ENCODE measurements at places on chromosomes 2 and 18. TPM values are rescaled to one million over a fixed set of nuclear protein-coding genes. Genes with fewer than 3 reads are reported as not detected.

GRCh38 chr2:239929504-239929903 lies 95.6 kb downstream of the NDUFA10 start:
- H3K27me3 ChIP-seq: no peaks in the 10 kb centered on the region
- no peak overlapping the region for H3K4me3 ChIP-seq
- H3K36me3 ChIP-seq: no peaks in the 10 kb centered on the region
- no peaks in the 10 kb centered on the region for H3K4me1 ChIP-seq

DNA sequence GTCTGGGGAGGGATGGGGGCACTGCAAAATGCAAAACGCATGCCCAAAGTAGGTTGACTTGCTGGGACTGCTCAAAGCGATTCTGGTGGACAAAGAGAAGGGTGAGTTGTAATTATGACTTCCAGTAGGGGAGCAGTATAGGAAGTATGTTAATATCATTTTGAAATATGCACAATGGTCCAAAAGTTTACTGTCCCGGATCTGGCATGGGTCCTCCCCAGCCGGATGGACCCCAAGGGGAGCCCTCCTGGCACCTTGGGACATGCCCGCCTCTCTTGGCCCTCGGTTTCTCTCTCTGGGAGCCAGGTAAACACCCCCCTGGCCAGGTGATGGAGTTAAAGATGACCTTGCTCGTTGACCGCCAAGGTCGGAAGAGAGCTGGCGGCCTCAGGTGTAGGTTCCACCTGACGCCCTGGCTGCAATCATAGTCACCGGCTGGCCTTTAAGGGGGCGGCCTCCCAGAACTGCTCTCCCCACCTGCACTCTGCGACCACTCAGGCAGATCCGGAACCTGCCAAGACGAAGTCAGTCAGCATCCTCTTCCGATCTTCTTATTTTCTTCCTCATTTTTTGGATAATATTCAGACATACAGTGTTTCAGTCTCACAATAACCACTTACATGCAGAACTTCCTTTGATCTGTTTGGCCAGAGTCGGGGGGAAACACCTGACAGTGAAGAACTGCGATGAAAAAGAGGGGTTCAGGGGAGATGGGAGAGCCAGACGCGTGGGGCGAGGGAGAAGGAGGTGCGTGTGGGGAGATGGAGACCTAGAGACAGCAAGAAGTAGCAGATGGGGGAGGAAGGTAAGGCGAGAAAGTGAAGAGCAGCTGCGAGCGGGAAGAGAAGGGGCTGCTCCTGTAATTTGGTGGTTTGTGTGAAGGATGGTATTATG lies 148.3 kb downstream of the MEIS1 start:
- no peaks in the 10 kb centered on the region for H3K4me1 ChIP-seq
- peaks cover 84% of the 10 kb centered on the region for H3K27me3 ChIP-seq
- no peak for DNase-seq
- no peaks in the 10 kb centered on the region for H3K36me3 ChIP-seq

- no peaks in the 10 kb centered on the region for H3K4me1 ChIP-seq
- no peaks in the 10 kb centered on the region for H3K36me3 ChIP-seq
- no peaks in the 10 kb centered on the region for H3K27me3 ChIP-seq
- DNase-seq: no peak
- H3K4me3 ChIP-seq: no peak overlapping the region
These were observed 121.6 kb upstream of the NDUFV2 start for GRCh38 chr18:8980918-8981317.

- H3K36me3 ChIP-seq: no peaks in the 10 kb centered on the region
- peak overlapping the region; percentile 43 for H3K27ac ChIP-seq
- no peak overlapping the region for H3K4me3 ChIP-seq
- DNase-seq: no peak
- H3K27me3 ChIP-seq: no peaks in the 10 kb centered on the region
These were observed 92.5 kb downstream of the ZFP36L2 start for GRCh38 chr2:43133708-43134570.

DNA sequence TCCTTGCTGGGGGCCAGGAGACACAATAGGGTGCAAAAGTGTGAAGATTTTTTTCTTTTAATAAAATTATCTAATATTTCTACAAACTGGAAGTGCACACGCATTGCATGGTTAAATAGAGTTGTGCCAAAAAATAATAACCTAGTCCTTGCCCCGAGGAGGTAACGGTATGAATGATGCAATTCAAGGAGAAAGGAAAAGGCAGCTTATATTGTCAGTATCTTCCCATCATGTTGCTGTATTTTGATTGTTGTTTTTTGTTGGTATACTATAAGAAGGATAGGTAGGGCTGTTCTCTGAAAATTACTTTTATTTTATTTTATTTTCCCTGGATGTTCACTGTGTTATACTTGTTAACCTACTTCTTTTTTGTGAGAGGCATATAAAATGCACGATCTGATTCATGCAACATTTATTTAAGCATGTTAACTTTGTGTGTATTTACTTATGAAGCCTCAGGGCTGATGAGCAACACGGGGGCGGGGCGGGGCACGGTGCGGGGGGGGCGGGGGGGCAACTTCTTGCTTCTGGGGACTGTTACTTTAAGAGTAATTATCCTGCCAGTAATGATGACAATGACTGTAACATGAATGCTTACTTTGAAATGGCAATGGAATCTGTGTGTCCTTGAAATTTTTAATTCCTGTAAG lies 118.6 kb downstream of the AQP4 start:
- no peak overlapping the region for H3K27ac ChIP-seq
- H3K27me3 ChIP-seq: no peaks in the 10 kb centered on the region
- H3K4me3 ChIP-seq: no peak overlapping the region
- no peaks in the 10 kb centered on the region for H3K36me3 ChIP-seq
- no peak for DNase-seq

- H3K27me3 ChIP-seq: no peaks in the 10 kb centered on the region
- no peaks in the 10 kb centered on the region for H3K4me1 ChIP-seq
- DNase-seq: no peak
- H3K27ac ChIP-seq: no peak overlapping the region
These were observed 7.4 kb downstream of the MIB1 start for GRCh38 chr18:21747764-21748693.

DNA sequence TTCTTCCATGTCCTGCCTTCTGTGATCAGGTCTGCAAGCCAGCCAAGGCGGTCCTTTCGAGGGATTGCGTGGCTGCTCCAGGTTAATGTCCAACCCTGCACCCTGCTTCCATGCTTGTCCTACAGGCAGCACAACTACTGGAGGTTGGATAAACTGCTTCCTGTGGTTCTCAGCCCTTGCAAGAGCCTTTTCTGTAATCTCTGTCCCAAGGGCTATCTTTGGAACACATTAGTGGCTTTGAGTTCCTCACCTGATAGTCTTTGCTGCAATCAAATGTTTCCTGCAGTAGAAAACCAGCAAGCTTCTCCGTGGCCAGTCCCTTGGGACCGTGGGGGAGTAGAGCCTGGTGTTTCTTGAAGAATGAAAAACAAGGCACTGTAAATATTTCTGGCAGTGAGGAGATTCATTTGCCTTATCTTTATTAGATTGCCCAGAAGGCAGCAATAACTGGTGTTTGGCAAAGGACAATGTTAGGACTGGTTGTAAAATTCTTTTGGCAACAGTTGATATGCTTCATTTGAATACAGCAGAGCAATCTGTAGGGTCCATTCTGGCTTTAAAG lies 214.4 kb downstream of the FHOD3 start:
- DNase-seq: no peak
- H3K4me1 ChIP-seq: no peaks in the 10 kb centered on the region
- no peaks in the 10 kb centered on the region for H3K36me3 ChIP-seq
- no peak overlapping the region for H3K4me3 ChIP-seq
- H3K27me3 ChIP-seq: no peaks in the 10 kb centered on the region

- no peak overlapping the region for H3K27ac ChIP-seq
- no peak overlapping the region for H3K4me3 ChIP-seq
- DNase-seq: no peak
- H3K4me1 ChIP-seq: no peaks in the 10 kb centered on the region
- no peaks in the 10 kb centered on the region for H3K36me3 ChIP-seq
- H3K27me3 ChIP-seq: no peaks in the 10 kb centered on the region
These were observed 17.1 kb upstream of the IL1R2 start for GRCh38 chr2:101974663-101975062.

Gene FAM124B
- 9.2 TPM for total RNA-seq

Gene GKN2
- not detected for total RNA-seq

Gene PLCD4
- total RNA-seq: 12.4 TPM

Gene ANTXR1
- 54.5 TPM for total RNA-seq

All from tibial nerve (tissue), 4 donors.